IPS-NIHi11 (cell line): ENCODE measurements at places on chromosomes 3 and 15.
A peak's percentile ranks its signal among the peaks of the same experiment; 100 is the strongest.

- no peak for DNase-seq
These were observed 9.1 kb upstream of the ACAD9 start for GRCh38 chr3:128870347-128870746.

GRCh38 chr15:93608643-93609148 lies 519.7 kb upstream of the RGMA start:
- no peak for DNase-seq

DNA sequence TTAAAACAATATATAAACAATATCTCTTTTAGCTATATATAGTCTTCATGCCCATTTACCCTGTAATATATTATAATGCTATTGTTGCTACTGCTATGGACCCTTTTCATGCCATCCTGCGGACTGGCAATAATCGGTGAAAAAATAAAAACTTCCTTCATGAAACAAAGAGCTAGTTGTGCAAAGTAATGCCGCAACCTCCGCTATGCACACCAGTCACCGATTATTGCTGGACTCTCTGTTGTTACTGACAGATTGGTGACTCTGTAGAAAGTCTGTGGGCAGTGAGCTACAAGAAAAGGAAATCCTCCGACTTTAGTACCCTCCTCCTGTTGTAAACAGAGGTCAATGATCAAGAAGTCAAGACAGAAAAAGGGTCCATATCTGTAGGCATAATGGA lies 17.9 kb upstream of the ICE2 start:
- DNase-seq = no peak

DNA sequence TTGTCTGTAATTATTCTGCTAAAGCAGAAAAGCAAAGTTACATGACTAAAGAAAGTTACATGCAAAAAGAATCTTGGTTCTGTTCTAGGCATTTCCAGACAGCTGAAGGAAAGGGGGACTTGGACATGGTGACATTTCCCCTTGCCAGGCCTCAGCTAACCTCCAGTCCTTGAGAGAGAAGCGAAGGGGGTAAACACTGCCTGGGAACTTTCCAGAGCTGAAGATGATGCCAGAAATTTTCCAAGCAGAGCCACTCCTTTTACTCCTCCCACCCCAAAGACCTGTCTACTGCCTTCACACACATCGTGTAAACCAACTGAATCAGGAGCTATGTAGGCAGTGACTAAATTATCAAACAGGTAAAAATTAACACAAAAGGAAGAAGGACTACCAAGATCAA lies 5.4 kb downstream of the MEX3B start:
- DNase-seq = no peak

- DNase-seq = no peak
These were observed 222.2 kb downstream of the WNT5A start for GRCh38 chr3:55264919-55265318.

GRCh38 chr3:105688821-105689220 lies 180.0 kb downstream of the CBLB start:
- DNase-seq = no peak

- no peak for DNase-seq
These were observed 7.0 kb upstream of the STRA6 start for GRCh38 chr15:74209560-74209958.

GRCh38 chr3:21290557-21290956 lies 460.5 kb downstream of the ZNF385D start:
- no peak for DNase-seq

DNA sequence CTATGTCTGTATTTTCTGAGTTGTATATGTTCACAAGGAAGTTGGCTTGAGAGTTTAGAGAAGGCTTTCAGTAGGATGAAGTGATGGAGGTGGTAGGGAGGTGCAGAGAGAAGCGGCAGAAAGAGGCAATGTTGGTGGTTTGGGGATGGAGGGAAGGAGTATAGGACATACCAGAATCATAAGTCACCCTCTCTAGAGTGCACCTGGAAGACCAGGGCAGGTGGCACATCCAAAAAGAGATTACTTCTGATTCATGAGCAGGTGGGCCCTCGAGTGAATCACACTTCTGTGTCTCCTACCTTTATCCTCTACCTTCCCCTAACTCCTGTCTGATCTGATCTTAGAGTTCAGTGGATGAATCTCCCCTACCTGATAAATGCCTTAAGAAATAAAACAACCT lies 41.8 kb upstream of the MRPL3 start:
- DNase-seq = no peak

DNA sequence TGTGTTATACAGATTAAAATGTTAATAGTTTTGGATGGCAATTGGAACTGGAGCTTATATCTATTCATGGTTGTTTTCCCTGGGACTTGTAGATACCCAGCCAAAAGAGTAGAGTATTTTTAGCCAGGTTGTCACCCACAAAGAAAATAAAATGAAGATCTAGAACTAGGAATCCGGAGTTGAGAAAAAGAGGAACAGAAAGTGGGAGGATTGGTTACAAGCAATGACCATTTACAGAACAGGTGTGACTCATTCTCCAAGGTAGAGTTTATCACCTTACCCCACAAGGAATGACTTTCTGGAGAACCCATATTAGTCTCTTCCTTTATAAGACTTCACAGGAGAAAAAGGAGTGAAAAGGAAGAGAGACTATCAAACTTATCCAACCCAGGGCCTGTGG lies 99.8 kb downstream of the TMEM108 start:
- DNase-seq = no peak

DNA sequence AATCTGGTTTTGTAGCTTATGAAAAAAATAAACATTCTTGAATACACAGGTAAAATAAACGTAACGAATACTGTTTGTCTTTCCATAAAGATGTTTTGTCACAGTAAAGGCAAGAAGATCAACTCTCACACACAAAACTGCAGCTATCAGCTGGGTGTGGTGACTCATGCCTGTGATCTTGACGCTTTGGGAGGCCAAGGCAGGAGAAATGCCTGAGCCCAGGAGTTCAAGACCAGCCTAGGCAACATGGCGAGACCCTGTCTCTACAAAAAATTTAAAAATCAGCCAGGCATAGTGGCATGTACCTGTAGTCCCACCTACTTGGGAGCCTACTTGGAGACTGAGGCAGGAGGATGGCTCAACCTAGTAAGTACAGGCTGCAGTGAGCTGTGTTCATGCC lies 39.6 kb downstream of the CBLB start:
- no peak for DNase-seq

GRCh38 chr3:19595884-19596283 lies 338.1 kb downstream of the EFHB start:
- DNase-seq = no peak

GRCh38 chr15:44999105-44999504 lies 23.9 kb upstream of the SORD start:
- DNase-seq = no peak

GRCh38 chr3:126982126-126982470 lies 817 bp upstream of the PLXNA1 start:
- DNase-seq = no peak

DNA sequence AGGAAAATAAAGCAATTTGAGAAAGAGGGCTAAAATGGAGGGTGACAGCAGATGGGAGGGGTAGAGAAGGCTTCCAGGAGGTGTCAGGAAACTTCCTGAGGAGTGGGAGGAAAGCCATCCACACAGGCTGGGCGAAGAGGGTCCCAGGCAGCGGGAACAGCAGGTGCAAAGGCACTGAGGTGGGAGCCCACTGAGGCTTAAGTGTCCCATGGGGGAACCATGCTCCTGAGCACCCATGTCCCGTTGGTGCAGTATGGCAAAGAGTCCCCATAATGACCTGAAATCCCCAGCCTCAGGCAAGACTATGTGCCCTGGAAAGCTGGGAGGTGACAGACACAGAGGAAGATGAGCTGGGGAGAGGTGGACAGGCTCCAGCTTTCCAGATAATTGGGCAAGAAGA lies 30.0 kb downstream of the CFAP100 start:
- DNase-seq = no peak

DNA sequence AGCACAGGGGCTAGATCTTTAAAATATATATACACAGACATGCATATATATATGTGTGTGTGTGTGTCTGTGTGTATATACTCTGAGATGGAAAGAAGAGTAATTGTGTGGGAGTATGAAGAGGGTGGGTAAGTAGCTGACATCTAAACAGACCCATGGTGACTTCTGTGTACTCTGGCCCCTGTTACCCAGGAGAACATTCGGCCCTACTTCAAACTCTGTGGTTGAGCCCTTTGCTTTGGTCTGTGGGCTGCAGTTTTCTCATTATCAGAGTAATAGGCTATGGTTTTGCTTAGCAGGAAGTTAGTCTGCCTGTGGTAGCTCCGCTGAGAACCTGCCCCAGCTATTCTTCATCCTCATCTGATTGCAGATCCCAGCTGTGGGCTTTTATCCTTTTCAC lies 141.4 kb downstream of the RBPMS2 start:
- DNase-seq = no peak

DNA sequence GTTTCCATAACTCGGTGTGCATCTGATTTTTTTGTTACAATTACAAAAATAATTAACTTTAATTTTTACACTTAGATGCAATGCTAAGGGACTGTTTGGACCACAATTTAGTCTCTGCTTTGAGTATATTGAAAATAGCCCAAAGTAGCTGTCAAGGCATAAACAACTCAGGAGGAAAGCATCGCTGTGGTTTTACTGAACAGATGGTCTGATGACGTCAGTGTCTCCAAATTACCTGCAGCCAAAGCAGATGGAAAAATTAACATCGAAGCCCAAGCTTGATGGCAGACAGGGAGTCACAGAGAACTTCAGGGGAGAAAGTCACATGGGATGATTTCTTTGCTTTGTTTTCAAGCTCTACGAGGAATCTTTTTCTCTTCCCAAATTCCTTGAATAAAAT lies 83.1 kb upstream of the PLCL2 start:
- no peak for DNase-seq

- peak; percentile 37 for DNase-seq
These were observed 5.7 kb upstream of the DYNLT2B start for GRCh38 chr3:196323691-196324090.

DNA sequence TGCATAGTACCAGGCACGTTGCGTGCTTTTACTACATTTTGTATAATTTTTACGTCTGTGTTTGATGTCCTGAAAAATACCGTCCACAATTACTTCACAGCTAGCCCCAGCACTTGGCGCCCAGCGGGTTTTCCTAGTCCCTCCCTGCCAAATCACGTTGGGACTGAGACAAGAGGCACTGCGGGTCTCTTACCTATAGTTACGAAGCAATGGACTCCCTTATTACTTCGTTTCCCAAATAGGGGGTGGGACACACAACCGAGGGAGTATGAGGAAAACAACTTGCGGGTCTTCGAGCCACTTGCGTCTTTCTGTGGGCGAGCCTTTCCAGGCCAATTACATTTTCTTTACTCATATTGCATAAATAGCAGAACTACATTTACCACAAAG lies 620 bp upstream of the CMSS1 start:
- peak; percentile 20 for DNase-seq

DNA sequence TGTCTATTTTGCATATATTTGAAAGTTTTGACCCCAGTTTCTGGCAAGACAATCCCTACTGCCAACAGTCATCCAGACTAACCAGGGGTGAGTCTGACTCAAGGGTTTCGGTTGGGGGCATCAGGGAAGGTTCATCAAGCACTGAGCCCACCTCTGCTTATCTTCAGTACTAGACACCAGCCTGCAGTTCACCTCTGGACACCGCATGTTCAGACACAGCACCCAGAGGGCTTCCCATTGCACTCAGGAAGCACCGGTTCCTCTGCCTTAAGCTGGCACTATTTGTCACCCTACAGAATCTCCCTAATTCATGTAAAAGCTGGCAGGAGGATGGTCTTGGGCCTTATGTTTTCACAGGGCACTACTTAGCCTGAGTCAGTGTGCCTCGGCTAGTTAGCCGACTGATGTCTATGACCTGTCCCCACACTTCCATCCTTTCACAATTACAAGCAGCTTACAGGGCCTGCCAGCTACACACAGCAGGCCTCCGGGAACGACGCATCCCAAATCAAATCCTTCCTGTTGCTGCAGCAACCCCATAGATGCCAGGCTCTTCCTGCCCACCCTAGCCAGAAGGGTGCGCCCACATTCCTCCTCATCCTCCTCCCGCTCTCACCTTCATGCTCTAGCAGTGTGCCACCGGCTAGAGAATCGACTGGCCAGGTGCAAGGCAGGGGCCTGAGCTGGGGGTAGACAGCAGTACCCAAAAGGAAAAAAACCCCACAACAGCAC lies 52.5 kb downstream of the SH3BP5 start:
- no peak for DNase-seq

GRCh38 chr3:52245322-52246263 lies at the start of gene PPM1M:
Gene PPM1M (plus strand): TSS chr3:52245759. CDS start chr3:52245825, 66 bp downstream.
- peak; percentile 87 for DNase-seq

DNA sequence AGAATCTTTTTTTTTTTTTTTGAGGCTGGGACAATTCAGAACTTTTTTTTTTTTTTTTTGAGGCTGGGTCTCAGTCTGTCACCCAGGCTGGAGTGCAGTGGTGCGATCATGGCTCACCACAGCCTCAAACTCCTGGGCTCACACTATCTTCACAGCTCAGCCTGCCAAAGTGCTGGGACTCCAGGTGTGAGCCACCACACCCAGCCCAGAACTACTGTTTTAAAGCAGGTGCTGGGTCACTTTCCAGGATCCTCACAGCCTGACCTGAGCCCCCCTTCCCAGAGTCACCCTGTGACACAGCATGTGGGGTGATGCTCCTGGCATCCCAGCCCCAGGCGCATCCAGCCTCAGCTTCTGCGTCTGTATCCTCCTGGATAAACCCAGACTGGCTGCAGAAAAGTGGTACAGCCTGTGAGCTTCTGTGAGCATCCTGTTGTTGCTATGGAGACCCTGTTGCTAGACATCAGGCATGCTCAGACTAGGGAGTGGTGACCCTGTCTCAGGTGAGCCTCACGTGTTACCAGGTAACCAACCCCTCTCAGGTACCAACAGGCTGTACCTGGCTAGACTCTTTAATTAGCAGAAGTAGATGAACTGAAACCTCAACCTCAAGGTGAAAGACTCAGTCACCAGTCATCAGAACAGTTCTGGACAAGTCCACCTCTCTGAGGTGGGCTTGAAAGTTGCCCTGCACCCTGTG lies 15.0 kb downstream of the KLF13 start:
- DNase-seq = no peak

DNA sequence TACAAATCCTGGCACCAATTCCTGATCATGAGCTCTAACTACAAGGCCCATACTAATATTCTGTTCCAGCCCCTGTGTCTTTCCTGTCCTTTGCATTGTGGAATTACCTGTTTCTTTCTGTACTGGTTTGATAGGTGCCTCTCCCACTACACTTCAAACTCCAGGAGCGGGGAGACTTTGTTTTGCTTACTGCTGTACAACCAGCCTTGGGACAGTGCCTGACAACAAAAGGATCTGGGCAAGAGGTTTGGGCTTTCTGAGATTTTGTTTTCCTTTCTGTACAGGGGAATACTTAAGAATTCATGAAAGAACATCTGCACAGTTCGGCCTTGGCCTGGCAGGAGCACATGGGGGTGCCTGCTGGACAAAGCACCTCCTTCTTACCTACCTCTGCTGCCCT lies 45.1 kb downstream of the ZDHHC3 start:
- DNase-seq = no peak

DNA sequence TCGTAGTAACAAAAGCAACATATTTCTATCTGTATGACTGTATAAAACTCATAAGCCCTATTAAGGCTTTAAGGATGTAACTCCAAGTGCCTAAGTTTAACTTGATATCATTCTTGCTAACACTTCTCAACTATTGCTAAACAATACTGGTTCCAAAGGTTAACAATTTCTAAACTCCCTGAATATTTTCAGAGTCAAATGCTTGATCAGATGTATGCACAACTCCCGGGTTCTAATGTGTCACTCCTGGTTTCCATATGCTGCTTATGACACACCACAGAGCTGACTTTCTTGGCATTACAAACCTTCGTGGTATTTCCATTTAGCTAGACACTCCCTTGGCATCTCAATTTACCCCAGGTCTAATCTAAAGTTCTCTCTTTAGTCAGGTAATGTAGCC lies 26.3 kb downstream of the DZIP1L start:
- DNase-seq = no peak
